Stimulated activated CD8-positive, alpha-beta memory T cell treated with anti-CD3 and anti-CD28 coated beads, Interleukin-15, amount 100 ng/mL, for 48 hours (primary cell): ENCODE measurements at places on chromosomes 11 and 22.

GRCh38 chr11:25576320-25576719, 755.6 kb upstream of the ANO3 start:
- DNase-seq, result no peak

DNA sequence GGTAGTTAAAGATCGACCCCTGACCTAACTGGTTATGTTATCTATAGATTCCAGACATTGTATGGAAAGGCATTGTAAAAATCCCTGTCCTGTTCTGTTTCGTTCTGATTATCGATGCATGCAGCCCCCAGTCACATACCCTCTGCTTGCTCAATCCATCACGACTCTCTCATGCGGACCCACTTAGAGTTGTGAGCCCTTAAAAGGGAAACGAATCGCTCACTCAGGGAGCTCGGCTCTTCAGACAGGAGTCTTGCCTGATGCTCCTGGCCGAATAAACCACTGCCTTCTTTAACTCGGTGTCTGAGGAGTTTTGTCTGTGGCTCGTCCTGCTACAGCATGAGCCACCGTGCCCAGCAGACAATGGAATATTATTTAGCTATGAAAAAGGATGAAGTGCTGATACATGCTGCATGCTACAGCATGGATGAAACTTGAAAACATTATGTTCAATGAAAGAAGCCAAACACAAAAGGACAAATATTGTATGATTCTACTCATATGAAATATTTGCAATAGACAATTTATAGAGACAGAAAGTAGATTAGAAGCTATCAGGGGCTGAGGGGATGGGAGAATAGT, 12.0 kb upstream of the LGALS2 start:
- no peak for DNase-seq

DNA sequence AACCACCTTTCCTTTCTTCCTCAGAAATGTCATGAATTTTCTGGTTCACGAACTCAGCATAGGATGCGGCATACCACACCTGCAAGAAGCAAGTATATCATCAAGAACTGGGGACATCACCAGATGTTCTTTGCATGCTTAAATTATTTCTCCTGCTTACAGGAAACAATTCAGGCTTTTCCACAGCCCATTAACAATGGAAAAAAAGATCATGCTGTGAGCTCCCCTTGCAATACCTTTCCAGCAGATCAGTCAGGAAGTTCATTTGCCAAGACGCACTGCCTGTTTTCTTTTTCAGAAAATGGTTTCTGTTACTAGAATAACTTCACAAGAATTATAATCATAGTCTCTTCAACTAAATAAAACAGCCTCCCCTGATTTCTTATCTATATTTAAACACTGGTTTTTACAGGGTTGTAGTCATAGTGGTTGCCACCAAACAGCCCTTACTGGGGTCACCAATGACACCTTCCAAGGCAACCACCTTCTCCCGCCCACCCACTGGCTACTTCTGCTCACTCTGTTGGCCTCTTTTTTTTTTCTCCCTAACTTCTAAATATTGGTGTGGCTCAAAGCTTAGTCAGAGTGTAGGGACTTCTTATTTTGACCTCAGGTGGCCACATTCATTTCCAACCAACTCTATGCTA, 42.3 kb upstream of the NFRKB start:
- DNase-seq, result no peak

DNA sequence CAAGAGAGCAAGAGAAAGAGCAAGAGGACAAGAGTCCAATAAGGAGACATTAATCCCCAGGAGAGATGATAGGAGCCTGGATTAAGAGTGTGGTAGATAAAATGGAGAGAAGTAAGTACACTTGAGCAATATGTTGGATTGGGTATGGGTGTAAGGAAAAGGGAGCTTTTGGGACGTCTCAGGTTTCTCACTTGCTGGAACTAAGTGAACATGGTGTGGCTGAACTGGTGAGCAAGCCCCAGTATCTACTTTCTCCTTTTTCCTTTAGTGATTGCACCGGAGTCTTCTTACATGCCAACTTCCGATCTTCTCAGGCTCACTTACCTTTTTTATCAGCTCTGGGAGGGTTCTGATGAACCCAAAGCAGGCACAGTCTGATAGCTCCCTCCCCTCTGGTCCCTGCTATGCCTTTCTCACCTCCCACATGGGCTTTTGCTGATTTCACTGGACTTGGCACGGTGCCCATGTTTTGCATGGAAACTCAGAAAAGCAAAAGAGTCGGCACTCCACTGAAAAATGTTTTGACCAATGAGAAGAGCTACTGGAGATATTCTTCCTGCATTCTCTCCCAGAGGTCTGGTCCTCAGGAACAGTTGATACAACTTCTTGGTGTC, 14.5 kb upstream of the APLNR start:
- no peak for DNase-seq

- no peak for DNase-seq
Measured at GRCh38 chr11:2558861-2559526, 114.2 kb downstream of the KCNQ1 start.
